ENCODE measurements at places on chromosomes 13 and 19. TPM values are rescaled to one million over a fixed set of nuclear protein-coding genes. Genes with fewer than 3 reads are reported as not detected.

DNA sequence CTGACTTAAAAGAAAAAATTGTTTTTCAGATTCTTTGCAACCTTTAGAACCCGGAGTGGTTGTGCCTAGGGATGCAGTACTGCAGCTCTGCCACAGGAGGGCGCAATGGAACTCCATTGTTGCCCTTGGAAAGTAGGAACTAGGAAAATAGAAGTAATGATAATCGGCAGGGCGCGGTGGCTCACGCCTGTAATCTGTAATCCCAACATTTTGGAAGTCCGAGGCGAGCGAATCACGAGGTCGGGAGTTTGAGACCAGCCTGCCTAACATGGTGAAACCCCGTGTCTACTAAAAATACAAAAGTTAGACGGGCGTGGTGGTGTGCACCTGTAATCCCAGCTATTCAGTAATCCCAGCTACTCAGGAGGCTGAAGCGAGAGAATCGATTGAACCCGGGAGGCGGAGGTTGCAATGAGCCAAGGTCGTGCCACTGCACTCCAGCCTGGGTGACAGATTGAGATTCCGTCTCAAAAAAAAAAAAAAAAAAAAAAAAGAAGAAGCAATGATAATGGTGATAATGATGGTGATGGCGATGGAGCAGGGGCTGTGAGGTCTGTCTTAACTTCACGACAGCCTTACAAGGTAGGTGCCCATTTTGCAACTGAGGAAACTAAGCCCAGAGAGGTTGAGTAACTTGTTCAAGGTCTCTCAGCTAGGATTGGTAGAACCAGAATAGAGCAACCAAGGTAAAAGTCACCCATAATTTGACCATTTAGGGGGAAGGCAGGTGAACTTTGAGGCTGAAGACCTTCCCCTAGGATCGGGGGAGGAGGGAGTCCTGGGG is 5.5 kb upstream of the ADAMTS10 start:
- no peak overlapping the region for H3K27ac ChIP-seq
- H3K36me3 ChIP-seq = no peaks in the 10 kb centered on the region
- DNase-seq = peak; percentile 55
- peaks cover 6% of the 10 kb centered on the region for H3K4me1 ChIP-seq
- no peaks in the 10 kb centered on the region for H3K27me3 ChIP-seq

- H3K4me3 ChIP-seq = no peak overlapping the region
- H3K27me3 ChIP-seq = no peaks in the 10 kb centered on the region
- H3K4me1 ChIP-seq = peaks cover 28% of the 10 kb centered on the region
- DNase-seq = no peak
Observed at GRCh38 chr19:42426643-42427042, 545 bp downstream of the LIPE start.

- no peak overlapping the region for H3K27ac ChIP-seq
- no peaks in the 10 kb centered on the region for H3K4me1 ChIP-seq
- no peak for DNase-seq
- H3K4me3 ChIP-seq = no peak overlapping the region
- H3K36me3 ChIP-seq = no peaks in the 10 kb centered on the region
- no peaks in the 10 kb centered on the region for H3K27me3 ChIP-seq
Observed at GRCh38 chr13:98998831-98999638, 21.2 kb upstream of the DOCK9 start.

The ZNF224 gene
- 20.5 TPM for total RNA-seq

GRCh38 chr13:98994080-98994479 is 16.2 kb upstream of the DOCK9 start:
- H3K27me3 ChIP-seq = no peaks in the 10 kb centered on the region
- no peak for DNase-seq
- H3K27ac ChIP-seq = no peak overlapping the region
- H3K4me1 ChIP-seq = no peaks in the 10 kb centered on the region
- H3K36me3 ChIP-seq = no peaks in the 10 kb centered on the region
- H3K4me3 ChIP-seq = no peak overlapping the region

DNA sequence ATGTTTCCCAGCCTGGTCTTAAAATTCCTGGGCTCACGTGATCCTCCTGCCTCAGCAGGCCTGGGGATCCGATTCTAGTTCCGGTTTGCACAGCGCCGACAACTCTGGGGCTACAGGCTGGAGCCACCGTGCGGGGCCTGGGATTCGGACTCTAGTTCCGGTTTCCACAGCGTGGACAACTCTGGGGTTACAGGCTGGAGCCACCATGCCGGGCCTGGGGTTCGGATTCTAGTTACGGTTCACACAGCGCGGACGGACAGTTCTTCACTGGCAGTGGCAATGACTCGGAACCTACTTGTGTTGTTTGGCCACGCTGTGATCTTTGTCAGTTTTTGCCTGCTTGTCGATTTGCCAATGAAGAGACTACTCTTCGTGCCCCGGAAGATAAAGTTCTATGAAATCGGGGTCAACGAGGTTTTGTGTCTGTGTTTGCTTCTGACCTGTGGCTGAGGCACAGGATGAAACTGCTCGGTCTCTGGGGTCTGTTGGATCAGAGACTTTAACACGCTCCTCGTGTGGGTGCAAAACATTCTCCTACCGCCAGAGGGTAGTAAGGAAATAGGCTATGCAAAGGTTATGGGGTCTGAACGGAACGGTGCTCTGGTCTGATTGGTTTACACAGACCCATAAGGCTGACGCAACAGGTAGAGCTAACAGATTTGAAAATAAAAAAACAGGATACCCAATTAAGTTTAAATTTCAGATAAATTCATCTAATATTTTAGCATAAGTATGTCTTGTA is 12.1 kb upstream of the ZSCAN1 start:
- peak; percentile 37 for DNase-seq
- H3K27ac ChIP-seq = no peak overlapping the region
- no peak overlapping the region for H3K4me3 ChIP-seq
- H3K4me1 ChIP-seq = no peaks in the 10 kb centered on the region
- no peaks in the 10 kb centered on the region for H3K36me3 ChIP-seq

- no peak for DNase-seq
- H3K27ac ChIP-seq = no peak overlapping the region
- H3K36me3 ChIP-seq = no peaks in the 10 kb centered on the region
- H3K27me3 ChIP-seq = no peaks in the 10 kb centered on the region
- no peak overlapping the region for H3K4me3 ChIP-seq
- H3K4me1 ChIP-seq = peaks cover 18% of the 10 kb centered on the region
Observed at GRCh38 chr19:3575260-3575741, 2.6 kb downstream of the HMG20B start.

DNA sequence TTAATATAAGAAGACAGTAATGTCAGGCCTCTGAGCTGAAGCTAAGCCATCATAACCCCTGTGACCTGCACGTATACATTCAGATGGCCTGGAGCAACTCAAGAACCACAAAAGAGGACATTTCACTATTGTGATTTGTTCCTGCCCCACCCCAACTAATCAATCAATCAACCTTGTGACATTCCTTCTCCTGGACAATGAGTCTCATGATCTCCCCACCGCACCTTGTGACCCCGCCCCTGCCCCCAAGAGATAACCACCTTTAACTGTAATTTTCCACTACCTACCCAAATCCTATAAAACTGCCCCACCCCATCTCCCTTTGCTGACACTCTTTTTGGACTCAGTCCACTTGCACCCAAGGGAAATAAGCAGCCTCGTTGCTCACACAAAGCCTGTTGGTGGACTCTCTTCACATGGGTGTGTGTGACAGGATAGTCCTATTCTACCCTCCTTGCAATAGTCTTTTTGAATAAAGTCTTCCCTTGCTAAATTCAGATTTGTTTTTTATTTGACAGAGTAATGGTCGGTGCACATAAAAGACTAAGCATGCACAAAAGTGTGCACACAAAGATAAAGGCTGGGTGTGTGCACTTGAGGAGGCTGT is 14.0 kb downstream of the CD70 start:
- H3K4me1 ChIP-seq = no peaks in the 10 kb centered on the region
- H3K27me3 ChIP-seq = no peaks in the 10 kb centered on the region
- H3K4me3 ChIP-seq = no peak overlapping the region
- H3K36me3 ChIP-seq = no peaks in the 10 kb centered on the region
- no peak for DNase-seq

GRCh38 chr19:29285878-29286277 is 72.9 kb upstream of the UQCRFS1 start:
- H3K4me3 ChIP-seq = no peak overlapping the region
- no peak for DNase-seq
- H3K4me1 ChIP-seq = no peaks in the 10 kb centered on the region
- no peaks in the 10 kb centered on the region for H3K27me3 ChIP-seq

- peak; percentile 32 for DNase-seq
- H3K4me1 ChIP-seq = no peaks in the 10 kb centered on the region
- H3K27ac ChIP-seq = no peak overlapping the region
- no peaks in the 10 kb centered on the region for H3K27me3 ChIP-seq
- H3K36me3 ChIP-seq = no peaks in the 10 kb centered on the region
Observed at GRCh38 chr19:15869109-15869555, 28.7 kb downstream of the CYP4F2 start.

The ZNF57 gene
- 0.33 TPM for total RNA-seq

DNA sequence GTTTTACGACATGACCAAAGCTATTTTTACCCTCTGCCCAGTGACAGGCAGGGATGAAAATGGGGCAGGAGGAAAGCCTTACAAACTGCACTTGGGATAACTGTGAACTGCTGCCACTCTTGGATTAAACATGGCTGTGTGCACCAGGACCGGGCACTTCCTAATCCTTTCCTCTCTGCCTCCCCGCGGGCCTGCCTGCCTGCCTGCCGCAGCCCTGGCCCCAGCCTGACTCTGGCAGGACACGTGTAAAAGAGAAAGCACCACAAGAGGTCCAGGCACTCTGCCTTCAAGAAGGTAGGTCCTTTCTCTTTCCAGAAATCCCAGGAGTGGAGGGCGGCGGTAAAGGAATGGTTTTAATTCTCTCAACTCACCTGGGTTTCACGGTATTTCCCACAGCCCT is 4.8 kb downstream of the TSHZ3 start:
- peaks cover 12% of the 10 kb centered on the region for H3K4me1 ChIP-seq
- H3K27me3 ChIP-seq = no peaks in the 10 kb centered on the region
- no peak for DNase-seq
- H3K4me3 ChIP-seq = no peak overlapping the region

The PLPP2 gene
- total RNA-seq = 66.4 TPM

The ZNF578 gene
- total RNA-seq = 3.4 TPM

DNA sequence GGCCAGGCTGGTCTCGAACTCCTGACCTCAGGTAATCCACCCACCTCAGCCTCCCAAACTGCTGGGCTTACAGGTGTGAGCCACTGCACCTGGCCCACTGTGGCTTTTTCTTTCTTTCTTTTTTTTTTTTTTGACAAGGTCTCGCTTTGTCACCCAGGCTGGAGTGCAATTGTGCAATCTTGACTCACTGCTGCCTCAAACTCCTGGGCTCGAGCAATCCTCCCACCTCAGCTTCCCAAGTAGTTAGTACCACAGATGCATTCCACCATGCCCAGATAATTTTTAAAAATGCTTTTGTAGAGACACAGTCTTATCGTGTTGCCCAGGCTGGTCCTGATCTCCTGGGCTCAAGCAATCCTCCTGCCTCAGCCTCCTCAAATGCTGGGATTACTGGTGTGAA is 12.1 kb upstream of the FCGBP start:
- H3K4me1 ChIP-seq = peaks cover 22% of the 10 kb centered on the region
- no peak overlapping the region for H3K27ac ChIP-seq
- no peak overlapping the region for H3K4me3 ChIP-seq
- H3K36me3 ChIP-seq = no peaks in the 10 kb centered on the region

DNA sequence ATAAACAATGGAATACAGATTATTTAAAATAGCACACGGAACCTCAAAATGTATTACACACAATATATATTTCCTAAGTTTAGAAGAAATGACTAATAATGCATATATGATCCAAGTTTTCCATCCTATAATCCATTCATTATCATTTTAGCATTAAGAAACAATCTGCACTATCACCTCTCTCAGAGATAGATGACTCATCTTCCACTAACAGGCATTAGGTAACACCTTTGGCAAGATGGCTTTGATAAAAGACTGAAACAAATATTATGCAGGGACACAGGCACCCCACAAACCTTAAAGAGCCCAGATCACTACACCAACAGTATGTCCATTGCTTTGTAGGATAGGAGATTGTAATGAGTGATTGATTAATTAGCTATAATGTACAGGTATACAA is 4.1 kb downstream of the ENOX1 start:
- no peak overlapping the region for H3K4me3 ChIP-seq
- no peak overlapping the region for H3K27ac ChIP-seq
- H3K4me1 ChIP-seq = peaks cover 25% of the 10 kb centered on the region
- no peak for DNase-seq
- no peaks in the 10 kb centered on the region for H3K36me3 ChIP-seq
- H3K27me3 ChIP-seq = no peaks in the 10 kb centered on the region

The KIR3DL2 gene
- not detected for total RNA-seq

GRCh38 chr19:58380662-58381459 is at the start of gene ZNF837:
ZNF837 (minus strand) TSS chr19:58381030; CDS start chr19:58369332, 11,698 bp downstream.
- H3K36me3 ChIP-seq = no peaks in the 10 kb centered on the region
- peaks cover 39% of the 10 kb centered on the region for H3K4me1 ChIP-seq
- H3K27me3 ChIP-seq = no peaks in the 10 kb centered on the region

- H3K36me3 ChIP-seq = no peaks in the 10 kb centered on the region
- H3K4me1 ChIP-seq = no peaks in the 10 kb centered on the region
- H3K27ac ChIP-seq = no peak overlapping the region
- DNase-seq = no peak
- no peak overlapping the region for H3K4me3 ChIP-seq
Observed at GRCh38 chr13:93981426-93981977, 498.0 kb downstream of the DCT start.

- no peaks in the 10 kb centered on the region for H3K27me3 ChIP-seq
- no peak overlapping the region for H3K4me3 ChIP-seq
- H3K4me1 ChIP-seq = peaks cover 3% of the 10 kb centered on the region
- no peak for DNase-seq
Observed at GRCh38 chr19:10003271-10003670, 7.0 kb downstream of the COL5A3 start.

The YJU2 gene
- total RNA-seq = 20.2 TPM

The ZNF729 gene
- total RNA-seq = not detected

DNA sequence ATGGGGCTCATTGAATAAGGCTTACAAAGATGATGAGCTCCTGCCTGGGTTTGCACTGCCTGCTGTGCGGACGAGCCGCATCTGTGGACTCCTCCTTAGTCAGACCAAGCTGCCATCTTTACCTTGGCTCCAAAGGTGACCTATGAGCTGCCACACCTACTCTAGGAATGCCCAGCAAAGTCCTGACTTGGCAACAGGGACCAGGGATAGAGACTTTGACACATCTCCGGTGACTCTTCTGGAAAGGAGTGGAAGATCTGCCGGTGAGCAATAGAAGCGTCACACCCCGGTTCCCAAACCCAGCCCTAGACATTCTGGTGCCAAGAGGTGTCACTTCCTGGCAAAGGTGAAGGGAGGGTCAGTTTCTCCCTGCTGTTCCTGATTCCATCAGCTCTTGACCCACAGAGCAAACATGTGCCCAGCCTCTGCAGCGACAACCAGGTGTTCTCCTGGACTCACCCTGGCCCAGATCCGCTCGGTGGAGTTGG is 50.2 kb upstream of the GTF3A start:
- DNase-seq = peak; percentile 63
- H3K27me3 ChIP-seq = no peaks in the 10 kb centered on the region
- peak overlapping the region; percentile 84 for H3K27ac ChIP-seq
- H3K36me3 ChIP-seq = no peaks in the 10 kb centered on the region
- H3K4me1 ChIP-seq = peaks cover 66% of the 10 kb centered on the region

DNA sequence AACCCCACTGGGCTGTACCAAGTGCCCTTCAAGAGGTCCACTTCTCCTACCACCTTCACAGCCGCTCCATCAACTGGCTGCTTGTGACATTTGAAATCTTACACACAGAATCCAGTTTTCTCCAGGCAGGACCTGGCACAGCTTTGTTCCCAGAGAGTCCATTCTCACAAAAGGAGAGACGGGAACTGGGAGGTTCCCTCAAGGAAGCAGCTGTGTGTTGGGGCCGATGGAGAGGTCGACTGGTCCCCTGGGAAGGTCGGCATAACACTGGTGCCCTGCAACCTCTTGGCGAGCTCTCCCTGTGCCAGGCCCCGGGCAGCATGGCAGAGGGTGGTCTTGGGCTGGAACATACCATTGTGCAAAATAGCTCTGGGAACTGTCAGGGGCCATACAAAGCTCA is 21.5 kb downstream of the ELL start:
- no peak overlapping the region for H3K4me3 ChIP-seq
- no peaks in the 10 kb centered on the region for H3K36me3 ChIP-seq
- peaks cover 81% of the 10 kb centered on the region for H3K4me1 ChIP-seq
- H3K27me3 ChIP-seq = no peaks in the 10 kb centered on the region
- peak overlapping the region; percentile 61 for H3K27ac ChIP-seq
- no peak for DNase-seq

The TNFRSF19 gene
- 5.4 TPM for total RNA-seq

Measured in body of pancreas (tissue), 4 donors.